ENCODE measurements at places on chromosomes 1 and 21.

GRCh38 chr21:36976882-36977651 lies 10.6 kb upstream of the HLCS start:
- no peak overlapping the region for H3K27ac ChIP-seq
- peak; percentile 64 for DNase-seq
- no peak overlapping the region for H3K4me3 ChIP-seq

GRCh38 chr1:81424061-81424460 lies 376.7 kb upstream of the ADGRL2 start:
- DNase-seq: no peak
- H3K36me3 ChIP-seq: no peaks in the 10 kb centered on the region
- H3K4me1 ChIP-seq: no peaks in the 10 kb centered on the region
- H3K27ac ChIP-seq: no peak overlapping the region

DNA sequence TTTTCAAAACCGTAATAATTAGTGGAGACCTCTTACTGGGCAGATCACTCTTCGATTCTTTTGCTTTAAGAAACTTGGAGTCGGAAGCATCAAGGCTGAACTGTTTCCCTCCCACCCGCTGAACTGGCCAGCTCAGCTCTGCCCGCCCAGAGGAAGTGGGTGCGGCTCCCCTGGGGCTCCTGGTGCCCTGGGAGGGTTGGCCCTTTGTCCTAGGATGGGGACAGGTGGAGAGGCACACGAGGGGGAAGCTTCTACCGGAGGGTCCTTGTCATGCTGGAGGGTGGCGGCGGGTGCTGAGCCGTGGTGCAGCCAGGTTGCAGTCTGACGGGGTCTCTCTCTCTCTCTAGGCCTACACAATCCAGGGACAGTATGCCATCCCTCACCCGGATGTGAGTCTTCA lies 64.3 kb upstream of the COL6A1 start:
- H3K36me3 ChIP-seq: no peaks in the 10 kb centered on the region
- DNase-seq: no peak
- H3K27ac ChIP-seq: no peak overlapping the region
- H3K4me1 ChIP-seq: no peaks in the 10 kb centered on the region

DNA sequence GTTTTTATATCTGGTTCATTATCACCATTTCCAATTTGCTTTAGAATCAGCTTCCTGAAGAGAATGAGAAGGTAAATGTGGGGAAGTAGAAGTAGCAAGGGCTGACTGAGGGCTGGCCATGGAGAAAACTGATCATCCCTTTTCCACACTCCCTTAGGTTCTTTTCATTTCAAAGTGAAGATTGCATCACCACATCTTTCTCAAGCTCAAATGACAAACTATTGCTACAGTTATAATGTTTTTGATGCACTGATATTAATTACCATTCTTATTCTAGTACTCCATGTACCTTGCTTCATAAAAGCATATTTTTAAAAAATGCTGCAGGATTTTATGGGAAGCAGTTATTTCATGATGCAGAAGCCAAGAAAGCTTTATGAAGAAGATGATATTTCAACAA lies 7.9 kb upstream of the AK5 start:
- no peak for DNase-seq
- H3K36me3 ChIP-seq: no peaks in the 10 kb centered on the region
- H3K27me3 ChIP-seq: no peaks in the 10 kb centered on the region
- H3K27ac ChIP-seq: no peak overlapping the region
- H3K4me3 ChIP-seq: no peak overlapping the region
- H3K4me1 ChIP-seq: no peaks in the 10 kb centered on the region

DNA sequence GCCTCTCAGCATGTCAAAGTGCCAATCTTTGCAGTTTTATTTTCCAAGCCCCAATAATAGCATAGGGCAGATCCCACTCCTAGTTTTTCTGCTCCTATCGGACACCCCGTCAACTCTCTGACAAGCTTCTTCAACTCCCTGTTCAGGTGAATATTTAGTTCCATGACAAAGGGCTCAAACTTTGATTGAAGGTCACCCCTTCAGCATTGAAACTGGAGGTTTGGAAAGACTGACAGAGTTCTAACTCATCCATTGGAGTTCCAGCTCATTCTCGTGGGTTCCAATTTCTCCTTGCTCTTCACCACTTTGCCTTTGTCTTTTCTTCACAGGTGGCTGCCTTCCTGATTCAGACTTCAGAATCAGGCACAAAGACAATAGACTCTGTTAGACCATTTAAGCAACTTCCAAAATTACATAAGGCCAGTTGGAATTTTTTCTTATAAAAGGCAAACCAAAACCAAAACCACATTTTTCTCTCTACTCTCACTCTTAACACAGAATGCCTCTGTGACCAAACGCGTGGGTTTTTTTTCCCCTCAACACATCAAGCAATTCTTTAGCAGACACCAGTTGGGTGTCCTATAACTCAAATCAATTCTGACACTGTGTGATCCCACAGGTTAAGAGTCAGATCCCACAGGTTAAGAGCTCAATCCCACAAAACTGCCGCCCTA lies 169.3 kb upstream of the USP25 start:
- no peaks in the 10 kb centered on the region for H3K27me3 ChIP-seq
- no peak overlapping the region for H3K4me3 ChIP-seq
- no peak for DNase-seq
- no peaks in the 10 kb centered on the region for H3K4me1 ChIP-seq
- H3K36me3 ChIP-seq: no peaks in the 10 kb centered on the region
